ENCODE measurements at places on chromosomes 5 and 9.

DNA sequence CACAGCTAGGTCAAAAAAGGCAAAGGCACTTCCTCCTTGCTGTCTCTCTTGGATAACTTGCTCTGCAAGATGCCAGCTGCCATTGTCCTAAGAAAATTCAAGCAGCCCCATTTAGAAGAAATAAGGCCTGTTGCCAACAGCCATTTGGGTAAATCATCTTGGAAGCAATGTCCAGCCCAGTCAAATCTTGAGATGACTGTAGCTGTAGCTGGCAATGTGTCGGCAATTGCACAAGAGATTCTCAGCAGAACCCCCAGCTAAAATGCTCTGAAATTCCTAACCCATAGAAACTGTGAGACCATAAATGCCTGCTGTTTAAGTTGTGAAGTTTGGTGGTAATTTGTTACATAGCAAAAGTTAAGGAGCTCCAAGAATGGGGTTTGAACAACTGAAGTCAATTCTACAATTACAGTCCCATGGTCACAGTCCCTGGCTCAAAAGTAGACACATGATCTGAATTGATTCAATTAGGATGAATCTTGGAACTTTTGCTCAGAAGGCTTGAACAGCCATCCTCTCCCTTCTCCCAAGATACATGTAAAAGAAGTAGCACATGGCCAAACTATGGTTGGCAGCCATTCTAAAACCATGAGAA is 151.1 kb downstream of the MPDZ start:
- no peak for DNase-seq

DNA sequence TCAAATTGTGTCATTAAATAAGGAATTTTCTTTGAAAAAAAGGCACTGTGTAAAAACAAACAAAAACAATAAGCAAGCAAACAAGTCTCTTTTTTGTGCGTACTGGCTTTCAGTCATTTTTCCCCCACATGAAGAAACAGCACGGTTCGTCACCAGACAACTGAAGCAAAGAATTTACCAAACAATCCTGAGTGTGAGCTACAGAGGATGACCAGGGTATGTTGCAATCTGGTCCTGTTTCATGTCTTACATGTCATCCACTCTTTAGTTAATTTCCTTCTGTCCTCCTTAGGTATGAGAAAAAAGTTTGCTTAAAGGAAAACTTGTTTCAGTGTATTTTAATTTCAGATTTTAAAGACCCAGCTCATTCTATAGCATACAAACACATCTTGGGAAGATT is 1080.7 kb upstream of the NUDT12 start:
- DNase-seq: no peak

DNA sequence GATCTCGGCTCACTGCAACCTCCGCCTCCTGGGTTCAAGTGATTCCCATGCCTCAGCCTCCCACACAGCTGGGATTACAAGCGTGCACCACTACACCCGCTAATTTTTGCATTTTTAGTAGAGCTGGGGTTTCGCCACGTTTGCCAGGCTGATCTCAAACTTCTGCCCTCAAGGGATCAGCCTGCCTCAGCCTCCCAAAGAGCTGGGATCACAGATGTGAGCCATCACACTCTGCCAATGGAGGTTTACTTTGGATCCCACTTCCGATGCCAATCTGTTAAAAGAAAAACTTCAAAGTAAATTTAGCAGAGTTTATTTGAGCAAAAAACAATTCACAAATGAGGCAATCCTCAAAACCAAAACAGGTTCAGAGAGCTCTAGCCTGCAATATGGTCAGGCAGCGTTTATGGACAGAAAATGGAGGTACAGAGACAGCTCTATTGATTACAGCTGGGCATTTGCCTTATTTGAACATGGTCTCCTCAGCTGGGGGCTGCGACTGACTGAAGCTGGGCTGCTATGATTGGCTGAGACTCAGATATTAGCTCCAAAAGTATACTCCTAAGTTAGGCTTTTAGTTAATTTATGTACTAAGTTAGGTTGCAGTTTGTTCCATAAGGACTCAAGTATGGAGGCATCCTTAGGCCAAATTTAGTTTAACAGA is 18.6 kb upstream of the UBTD2 start:
- no peak for DNase-seq

GRCh38 chr9:4495537-4495936 is 5.3 kb downstream of the SLC1A1 start:
- DNase-seq: no peak

DNA sequence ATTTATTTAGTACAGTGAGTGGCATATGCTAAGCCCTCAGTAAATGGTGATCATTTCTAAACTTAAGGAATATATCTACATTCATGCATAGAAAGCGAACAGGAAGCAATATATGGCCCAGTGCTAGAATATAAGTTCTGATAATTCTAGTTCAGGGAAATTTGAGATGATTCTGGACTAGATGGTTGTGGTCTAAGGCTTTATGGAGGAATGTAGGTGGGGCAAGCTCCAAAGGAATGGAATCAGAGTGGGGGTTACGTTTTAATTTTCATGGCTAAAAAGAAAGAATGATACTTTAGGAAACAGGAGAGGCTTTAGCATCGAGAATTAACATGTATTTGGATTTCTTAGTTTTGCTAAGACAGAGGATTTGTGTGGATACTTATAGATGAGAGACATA is 56.1 kb downstream of the MTREX start:
- DNase-seq: no peak

DNA sequence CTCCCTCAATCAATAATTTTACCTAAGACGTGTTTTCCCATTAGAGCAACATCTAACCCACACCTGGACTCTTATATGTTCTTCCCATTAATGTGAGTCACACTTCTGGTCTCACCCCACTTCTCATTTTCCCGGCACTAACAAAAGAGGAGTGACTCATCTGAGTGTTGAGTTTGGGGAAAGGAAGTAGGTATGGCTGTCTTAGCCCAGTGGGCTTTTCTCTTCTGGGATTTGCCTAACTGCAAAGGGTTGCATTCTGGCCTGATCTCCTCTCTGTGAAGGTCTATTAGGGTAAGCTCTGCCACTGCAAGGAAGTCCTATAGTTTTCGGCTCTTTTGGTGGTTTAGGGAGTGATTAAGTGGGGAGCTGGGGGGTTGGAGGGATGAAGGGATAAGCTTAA is 195.6 kb downstream of the KIAA0825 start:
- no peak for DNase-seq

- DNase-seq: no peak
These were observed 43.8 kb downstream of the SLC38A9 start for GRCh38 chr5:55668356-55668755.

DNA sequence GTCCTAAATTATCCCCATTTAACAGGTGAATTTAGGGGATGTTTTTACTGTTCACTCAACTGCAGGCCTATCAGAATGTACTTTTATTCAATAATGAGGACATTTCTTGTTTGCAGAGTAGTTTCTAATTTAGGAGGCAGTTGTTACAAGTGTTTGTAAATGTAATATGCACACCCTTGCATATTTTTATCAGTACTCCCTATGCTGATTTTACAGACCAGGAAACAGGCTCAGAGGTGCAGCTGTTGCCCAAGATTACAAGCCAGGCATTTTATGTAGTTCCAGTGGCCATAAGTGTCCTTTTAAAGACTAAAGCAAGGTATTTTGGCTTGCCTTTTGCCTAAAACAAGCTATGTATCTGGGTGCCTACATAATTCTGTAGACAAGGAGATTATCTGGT is 47.6 kb upstream of the BRINP1 start:
- DNase-seq: no peak

- DNase-seq: no peak
These were observed 65.5 kb downstream of the INSYN2B start for GRCh38 chr5:169914766-169915165.

- DNase-seq: no peak
These were observed 1011.3 kb upstream of the WWC1 start for GRCh38 chr5:167280111-167280510.

- DNase-seq: no peak
These were observed 56.2 kb upstream of the ANXA1 start for GRCh38 chr9:73095425-73095824.

- no peak for DNase-seq
These were observed 13.6 kb downstream of the GLRA1 start for GRCh38 chr5:151911011-151911410.

DNA sequence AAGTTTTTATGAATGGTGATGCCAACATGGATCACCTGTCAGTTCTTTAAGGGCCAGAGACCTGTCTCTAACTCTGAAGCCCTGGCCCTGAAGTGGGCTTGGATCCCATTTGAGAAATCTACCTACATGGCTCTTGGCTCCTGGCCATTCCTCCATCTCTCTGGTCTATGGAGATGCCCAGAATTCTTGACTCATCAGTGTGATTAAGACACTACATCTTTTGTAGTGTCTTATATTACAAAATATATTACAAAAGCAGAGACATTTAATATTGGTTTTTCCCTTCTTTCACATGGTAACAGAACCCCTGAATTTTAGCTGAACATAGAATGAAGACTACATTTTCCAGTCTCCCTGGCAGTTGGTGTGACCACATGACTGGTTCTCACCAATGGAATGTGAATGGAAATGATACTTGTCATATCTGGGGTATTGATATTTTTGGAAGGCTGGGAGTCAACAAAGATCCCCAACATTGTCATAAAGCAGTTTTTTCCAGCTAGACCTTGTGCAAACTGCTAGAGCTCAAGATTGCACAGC is 198.3 kb downstream of the SREK1 start:
- DNase-seq: no peak

DNA sequence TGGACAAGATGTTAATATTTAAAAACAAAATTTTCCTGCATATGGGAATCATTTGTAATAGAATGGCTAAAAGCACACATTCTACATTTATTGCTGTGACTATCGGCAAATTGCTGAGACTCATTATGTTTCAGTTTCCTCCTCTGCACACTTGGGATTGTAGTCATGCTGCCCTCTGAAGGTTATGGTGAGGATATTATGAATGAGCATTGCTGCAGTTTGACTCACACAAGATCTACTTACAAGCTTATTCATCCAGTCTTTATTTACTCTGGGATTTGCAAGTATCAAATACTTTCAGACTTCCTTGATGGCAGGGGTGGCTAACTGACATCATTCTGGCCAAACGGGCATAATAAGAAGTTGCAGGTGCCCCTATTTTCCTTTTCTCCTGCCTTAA is 9.5 kb upstream of the NFIL3 start:
- DNase-seq: no peak

DNA sequence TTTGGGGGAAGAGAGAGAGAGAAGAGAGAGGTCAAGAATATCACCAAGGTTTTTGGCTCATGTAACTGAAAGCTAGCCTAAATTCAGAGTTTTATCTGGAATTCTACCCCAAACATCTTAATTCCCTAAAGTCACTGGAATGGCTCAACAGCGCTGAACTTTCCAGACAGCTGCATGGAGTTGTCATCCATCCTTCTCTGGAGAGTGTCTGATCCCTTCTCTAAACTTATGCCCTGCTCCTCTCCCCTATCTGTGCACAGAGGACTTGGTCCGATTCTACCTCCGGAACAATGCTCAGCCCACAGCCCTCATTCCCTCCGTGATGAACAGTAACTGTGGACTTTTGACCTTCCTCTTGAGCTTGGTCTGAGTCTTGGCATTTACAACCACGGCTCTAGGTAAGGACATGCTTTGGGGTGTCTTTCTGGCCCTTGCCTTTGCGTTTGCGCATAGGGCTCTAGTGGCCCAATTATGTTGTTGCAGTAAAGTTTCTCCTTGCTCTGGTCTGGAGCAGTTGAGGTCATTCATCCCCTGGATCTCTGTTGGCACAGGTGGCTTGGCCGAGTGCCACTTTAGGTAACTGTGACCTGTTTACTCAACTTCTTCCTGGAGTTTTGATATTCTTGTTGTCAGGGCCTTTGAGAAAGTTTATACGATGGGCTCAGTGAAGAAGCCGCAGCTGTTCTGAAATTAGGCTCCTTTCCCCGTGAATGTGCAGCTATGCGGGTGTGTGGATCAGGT is 18.3 kb upstream of the CD180 start:
- no peak for DNase-seq

- DNase-seq: no peak
These were observed 38.8 kb downstream of the CARTPT start for GRCh38 chr5:71757590-71758543.
